Heart right ventricle (tissue), 16 donors: ENCODE measurements at places on chromosomes 4 and X. TPM values are rescaled to one million over a fixed set of nuclear protein-coding genes. Genes with fewer than 3 reads are reported as not detected.

GRCh38 chr4:82276332-82276640, 97.5 kb downstream of the HNRNPD start:
- no peak for DNase-seq

DNA sequence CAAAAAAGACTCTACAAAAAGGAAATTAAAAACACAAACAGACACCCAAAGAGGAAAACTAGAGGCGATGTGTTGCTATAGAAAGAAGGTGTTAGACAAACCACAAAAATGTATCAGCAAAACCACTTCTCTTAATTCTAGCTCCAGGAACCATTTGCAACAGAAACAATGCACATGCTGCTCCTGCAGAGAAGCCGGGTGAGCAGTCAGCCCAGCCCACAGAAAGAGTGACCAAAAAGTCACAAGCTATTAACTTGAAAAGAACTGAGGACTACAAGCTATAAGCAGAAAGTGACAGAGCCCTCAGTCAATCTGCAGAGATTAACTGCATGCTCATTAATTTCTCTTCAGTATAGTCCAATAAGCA, 96.2 kb upstream of the KLHL13 start:
- no peak for DNase-seq

DNA sequence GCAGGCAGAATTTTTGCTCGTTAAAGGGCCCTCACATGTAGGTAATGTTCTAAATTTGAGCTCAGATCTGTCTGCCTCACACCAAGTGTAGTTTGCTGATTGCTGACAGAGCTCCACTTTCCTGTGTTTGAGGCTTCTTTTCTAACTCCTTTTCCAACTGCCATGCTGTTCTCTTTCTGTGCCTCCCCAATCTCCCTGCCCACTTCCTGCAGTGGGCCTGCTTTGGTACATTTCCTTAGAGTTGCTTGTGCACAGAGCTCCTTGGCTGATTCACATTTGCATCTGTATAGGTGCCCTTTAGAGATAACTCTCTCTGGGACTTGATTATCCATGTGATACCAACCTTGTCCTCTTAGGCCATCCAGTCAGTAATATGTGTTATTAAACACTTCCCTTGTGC, 4.5 kb downstream of the MED28 start:
- DNase-seq: no peak

GRCh38 chr4:16278178-16278577, 51.9 kb upstream of the TAPT1 start:
- no peak for DNase-seq

Gene CDKL2
- 0.29 TPM for total RNA-seq

Gene GLRA3
- total RNA-seq: not detected
